Ureter (tissue), 1 donor: ENCODE measurements at places on chromosomes 12 and 14.
A peak's percentile ranks its signal among the peaks of the same experiment; 100 is the strongest.

- DNase-seq: no peak
Measured at GRCh38 chr14:20969336-20969735, 14.0 kb downstream of the RNASE2 start.

DNA sequence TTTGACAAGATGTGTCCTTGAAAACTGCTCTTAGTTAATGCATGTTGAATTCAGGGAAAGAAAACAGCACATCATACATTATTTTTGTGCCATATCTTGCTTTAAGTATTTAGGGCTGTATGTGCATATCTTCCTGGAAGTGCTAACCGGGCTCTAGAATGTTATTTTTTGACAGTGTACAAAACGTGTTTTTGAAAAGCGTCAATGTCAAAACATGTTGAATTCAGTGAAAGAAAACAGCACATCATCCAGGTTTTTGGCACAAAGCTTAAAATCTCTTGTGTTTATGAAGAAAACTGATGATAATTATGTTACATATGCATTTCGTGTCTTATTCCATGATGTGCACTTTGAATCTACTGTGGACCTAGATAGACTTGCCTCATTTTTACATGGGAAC lies 82.7 kb downstream of the ASCL4 start:
- no peak for DNase-seq

DNA sequence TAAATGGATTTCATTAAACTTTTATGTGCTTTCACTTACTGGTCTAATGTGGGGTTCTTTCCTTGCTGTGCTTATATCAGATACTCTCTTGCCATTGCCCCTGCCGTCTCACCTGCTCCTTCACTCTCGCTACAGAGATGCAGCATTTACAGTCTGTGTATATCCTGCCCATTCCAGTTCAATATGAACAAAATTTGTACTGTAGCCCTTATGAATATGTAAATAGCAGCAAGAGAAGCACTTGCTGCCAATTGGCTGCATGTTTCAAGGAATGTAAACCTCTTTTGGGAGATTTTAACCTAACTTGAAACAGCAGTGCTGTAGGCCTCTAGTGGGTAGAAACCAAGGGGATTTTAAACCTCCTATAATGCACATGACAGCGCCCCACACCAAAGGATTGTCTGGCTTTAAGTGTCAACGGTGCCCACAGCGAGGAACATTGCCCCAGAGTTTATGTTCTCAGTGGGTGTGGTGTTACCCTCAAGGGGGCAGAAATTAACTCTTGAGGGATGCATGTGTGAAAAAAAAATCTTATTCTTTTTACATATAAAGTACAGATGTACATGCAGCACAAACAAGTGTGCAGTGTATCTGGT lies 19.1 kb downstream of the PCNX1 start:
- DNase-seq: no peak

DNA sequence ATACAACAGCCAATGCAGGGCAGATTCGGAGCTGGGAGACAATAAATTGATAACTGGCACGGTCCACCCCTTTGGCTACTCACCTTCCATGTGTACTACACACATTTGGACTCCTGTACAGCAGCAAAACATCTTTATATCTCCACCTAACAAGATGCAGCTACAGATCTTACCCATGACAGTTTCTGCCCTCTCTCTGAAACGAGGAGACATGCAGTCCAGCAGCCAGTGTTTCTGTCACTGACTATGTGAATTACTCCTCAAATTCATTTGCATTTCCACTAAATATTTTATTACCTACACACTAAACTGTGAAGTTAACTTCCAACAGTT lies 58.7 kb upstream of the BEGAIN start:
- no peak for DNase-seq

DNA sequence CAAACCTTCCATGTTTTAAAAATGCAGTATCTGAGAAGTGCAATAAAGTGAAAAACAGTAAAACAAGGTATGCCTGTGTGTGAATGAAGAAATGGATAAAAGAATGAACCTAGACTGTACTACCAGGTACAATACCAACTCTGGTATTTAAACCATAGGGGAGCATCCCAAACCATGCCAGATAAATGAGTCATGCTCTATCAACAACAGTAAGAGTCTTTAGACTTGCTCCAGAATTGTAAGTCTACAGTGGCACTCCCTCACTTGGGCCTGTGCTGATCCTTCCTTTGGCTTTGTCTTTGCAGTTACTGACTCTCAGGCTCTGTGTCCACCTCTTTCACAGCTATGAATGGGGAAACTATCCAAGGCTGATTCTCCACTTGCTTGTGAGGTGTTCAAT lies 38.1 kb downstream of the BBS10 start:
- DNase-seq: no peak

DNA sequence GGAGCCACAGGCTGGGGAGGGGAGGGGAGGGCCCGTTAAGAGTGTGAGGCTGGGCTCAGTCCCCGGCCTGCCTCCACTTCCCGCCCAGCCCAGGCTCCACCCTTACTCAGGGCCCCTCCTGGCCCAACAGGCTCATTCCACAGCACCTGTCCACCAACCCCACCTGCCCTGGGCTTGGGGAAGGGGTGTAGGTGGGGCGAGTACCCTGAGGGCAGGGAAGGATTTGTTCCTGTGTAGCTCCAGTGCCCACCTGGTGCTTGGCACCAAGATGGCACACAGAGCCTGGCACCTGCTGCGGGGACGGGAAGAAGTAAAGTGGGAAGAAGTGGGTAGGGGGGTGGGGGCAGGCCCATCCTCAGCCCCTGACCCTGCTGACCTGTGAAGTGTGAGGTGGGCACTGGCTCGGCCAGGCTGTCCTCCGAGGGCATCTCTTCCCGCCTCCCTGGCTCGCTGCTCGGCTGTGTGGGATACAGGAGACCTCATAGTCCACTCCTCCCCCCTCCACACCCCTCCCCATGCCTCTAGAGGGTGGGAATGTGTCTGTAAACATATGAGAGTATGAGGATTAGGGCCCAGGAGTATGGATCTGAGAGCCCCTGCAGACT lies 35.1 kb downstream of the NCKAP5L start:
- DNase-seq: no peak

DNA sequence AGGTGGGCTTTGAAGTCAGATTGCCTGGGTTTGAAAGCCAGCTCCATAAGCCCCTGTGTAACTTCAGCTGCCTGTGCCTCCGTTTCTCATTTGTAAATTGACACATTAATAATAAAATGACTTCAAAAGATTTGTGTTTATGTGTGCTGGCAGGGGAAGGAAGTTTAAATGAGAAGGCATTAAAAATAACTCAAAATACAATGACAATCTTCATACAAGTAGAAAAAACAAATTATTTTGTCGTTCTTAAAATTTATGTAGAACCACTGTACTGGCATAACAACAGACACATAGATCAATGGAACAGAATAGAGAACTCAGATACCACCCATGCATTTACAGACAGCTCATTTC lies 83.0 kb downstream of the PPM1A start:
- no peak for DNase-seq

DNA sequence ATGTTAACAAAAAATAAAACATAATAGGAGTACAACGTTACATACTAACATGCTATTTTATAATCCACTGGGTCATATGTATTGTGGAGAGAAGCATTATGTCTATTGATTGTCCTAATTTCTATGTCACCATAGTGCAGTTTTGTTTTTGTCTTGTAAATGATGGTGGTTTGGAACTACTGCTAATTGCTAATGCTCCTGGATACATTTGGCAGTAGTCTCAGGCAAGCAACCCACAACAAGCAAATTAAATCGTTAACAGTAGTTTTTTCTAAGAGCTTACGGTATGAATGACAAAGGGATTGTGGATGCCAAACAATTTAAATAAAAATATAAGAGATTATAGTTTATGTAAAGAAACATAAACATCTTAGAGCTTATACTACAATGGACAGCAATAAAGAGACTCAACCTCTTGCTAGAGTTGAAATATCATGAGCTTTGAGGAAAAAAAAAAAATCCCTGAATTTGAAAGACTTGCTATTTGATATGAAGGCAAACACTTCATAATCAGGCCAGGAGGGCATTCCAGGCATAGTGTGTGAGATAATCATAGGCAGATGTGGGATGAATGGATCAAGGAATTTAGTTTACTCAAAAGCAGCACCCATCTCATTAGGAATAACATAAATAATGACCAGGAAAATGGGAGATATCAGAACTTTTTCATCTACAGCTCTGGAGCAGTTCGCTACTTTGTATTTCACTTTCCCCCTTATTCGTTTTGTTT lies 181.3 kb downstream of the CCDC59 start:
- no peak for DNase-seq

DNA sequence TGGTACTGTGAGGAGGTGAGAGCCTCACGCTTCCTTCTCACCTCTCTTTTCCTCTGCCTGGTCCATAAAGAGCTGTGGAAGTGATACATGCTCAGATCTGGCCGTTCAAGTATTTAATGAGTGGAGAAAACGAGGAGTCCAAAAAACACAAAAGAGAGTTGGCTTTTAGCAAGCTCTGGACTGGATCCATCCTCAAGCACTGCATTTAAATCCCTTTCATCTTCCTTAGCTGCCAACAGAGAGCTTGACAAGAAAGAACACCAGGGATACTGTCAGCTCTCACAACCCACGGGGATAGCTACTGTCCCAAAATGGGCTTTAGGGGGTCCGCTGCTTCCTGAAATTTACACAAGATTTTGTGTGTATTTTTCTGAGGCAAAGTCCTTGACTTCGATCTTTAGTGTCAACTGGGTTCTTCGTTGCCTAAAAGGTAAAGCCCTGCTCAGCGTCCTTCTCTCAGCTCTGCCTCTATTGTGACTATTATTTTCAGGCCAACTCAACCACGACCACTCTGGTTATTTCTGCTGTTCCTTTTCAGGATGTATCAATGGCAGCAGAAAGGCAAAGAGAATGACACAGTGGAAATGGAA lies 120.9 kb downstream of the TMTC1 start:
- DNase-seq: no peak

- DNase-seq: no peak
Measured at GRCh38 chr12:102851246-102851645, 65.8 kb downstream of the PAH start.

- DNase-seq: no peak
Measured at GRCh38 chr12:38771871-38772270, 133.5 kb downstream of the CPNE8 start.

GRCh38 chr12:4910502-4911315 lies 1.0 kb downstream of the KCNA1 start:
- DNase-seq: no peak

DNA sequence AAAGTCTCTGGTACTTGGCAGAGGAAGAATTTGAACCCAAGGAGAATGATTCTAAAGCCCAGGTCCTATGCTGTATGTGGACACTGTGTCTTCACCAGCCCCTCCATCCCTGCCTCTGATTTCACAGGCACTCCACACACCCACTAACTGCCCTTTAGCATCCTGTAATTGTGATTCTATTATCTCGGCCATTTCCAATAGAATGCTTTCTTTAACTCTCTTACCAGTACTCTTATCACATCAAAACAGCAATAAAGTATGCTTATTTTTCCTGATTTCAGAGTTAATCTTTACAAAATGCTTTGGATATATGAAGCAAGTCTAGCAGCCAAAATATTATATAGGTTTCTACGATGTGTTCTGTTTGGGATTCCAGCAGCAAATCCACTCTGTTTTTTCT lies 37.9 kb upstream of the BTG1 start:
- DNase-seq: no peak

- DNase-seq: no peak
Measured at GRCh38 chr12:112591488-112591887, 172.7 kb downstream of the PTPN11 start.

GRCh38 chr12:102950107-102950949 lies 7.1 kb upstream of the ASCL1 start:
- DNase-seq: no peak

- no peak for DNase-seq
Measured at GRCh38 chr14:24634158-24634557, at the start of gene GZMB. Gene GZMB, minus strand, starts transcription at chr14:24634190. Its CDS starts 30 bp downstream, at chr14:24634160.

DNA sequence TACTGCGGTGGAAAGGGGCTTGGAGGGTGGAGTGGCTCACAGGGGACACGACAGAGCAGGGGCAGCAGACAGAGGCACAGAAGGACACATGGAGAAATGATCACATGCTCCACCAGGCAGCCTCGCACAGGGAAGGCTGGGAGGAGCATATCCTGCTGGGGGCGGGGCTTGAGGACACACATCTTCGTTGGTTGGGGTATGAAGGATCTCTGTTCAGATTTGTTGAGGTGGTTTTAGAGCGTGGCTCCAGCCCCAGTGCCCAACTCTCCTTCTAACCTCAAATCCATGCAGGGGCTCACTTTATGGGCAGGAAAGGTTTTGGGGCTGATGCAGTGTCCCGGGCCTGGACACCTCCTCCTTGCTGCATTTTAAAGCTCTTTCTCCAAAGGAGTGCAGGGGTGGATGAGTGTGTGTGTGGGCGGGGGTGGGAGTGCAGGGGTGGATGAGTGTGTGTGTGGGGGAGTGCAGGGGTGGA lies 733 bp upstream of the P3H3 start:
- peak; percentile 87 for DNase-seq

GRCh38 chr12:4701395-4702190 lies 18.6 kb upstream of the GALNT8 start:
- no peak for DNase-seq

DNA sequence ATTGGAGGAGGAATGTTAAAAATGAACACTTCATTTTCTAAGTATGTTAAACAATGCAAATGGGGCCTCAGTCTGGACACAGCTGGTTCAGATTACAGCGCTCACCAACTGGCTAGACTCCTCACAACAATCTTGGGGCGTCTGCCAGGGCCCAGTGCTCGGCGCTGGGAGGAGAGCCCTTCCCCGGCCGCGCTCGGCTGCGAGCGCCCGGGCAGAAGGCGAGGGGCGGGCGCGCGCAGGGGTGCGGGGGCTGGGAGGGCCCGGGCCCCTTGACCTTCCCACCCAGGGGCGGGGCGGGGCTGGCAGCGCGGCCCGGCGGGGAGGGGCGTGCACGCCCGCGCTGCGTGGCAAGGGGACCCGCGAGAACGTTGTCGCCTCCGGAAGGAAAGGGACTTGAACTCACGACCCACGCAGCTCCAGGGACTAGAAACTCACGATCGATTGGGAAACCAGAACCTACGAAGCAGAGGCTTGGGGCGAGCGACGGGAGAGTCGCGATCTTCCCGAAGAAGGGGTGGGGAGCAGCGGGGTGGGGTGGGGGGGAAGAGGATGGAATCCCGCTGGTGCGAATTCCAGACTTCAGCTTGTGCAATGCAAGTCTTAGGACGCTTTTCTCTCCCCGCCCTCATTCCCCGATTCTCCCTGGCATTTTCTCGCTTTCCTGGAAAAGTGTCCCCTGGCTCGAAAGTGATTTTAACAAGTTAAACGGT lies at the start of gene FBLN5:
TSS of gene FBLN5 (minus strand) at position 220 of the 710 bp plus-strand sequence. CDS start 465 bp downstream, outside the sequence.
- peak; percentile 56 for DNase-seq

GRCh38 chr12:90574676-90575075 lies 380.3 kb downstream of the CCER1 start:
- no peak for DNase-seq

DNA sequence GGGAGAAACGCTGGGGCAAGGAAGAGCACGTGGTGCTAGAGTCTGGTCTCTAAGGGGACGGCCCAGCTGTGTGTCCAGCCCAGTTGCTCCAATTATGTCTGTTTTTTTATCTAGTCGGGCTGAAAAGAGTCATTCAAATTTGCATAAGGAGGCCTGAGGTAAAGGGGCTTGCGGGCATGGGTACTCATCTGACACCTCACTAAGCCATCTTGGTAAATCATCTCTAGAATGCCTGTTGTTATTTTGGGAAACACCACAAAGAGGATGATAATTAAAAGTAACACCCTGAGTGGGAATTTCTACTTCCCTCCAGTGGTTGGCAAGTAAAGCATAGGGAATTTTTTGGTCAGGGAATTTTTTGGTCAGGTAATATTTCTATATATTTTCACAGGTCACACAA lies 196.1 kb upstream of the ALG10B start:
- no peak for DNase-seq

GRCh38 chr14:76073717-76074116 lies 78.0 kb upstream of the GPATCH2L start:
- no peak for DNase-seq
